ENCODE measurements at places on chromosomes 7 and 10.

DNA sequence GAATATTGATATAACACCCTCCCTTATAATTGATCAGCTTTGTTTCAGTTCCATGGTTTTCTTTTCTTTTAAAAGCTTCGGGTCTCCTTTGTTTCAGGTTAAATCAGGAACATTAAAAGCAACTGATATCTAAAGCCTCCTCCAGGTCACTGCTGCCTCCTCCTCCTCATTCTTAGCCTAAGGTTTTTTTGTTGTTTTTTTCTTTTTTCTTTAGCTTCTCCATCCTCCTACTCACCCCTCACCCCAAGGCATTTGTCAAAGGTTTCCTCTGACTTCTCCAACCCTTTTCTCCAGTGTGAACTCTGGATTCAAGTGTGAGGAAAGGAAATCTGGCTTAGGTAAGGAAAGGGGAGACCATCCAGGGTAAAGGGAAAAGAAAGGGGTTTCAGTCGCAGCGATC is 420.2 kb upstream of the NFE2L3 start:
- no peaks in the 10 kb centered on the region for H3K27me3 ChIP-seq
- H3K27ac ChIP-seq, result no peak overlapping the region
- no peak overlapping the region for H3K4me3 ChIP-seq

- H3K4me1 ChIP-seq, result no peaks in the 10 kb centered on the region
- no peaks in the 10 kb centered on the region for H3K36me3 ChIP-seq
- no peak overlapping the region for H3K27ac ChIP-seq
Observed at GRCh38 chr7:39399986-39400385, 166.2 kb upstream of the YAE1 start.

GRCh38 chr7:112180223-112180622 is 26.0 kb downstream of the DOCK4 start:
- H3K27ac ChIP-seq, result no peak overlapping the region
- H3K36me3 ChIP-seq, result no peaks in the 10 kb centered on the region
- no peaks in the 10 kb centered on the region for H3K4me1 ChIP-seq
- no peak overlapping the region for H3K4me3 ChIP-seq
- DNase-seq, result no peak

DNA sequence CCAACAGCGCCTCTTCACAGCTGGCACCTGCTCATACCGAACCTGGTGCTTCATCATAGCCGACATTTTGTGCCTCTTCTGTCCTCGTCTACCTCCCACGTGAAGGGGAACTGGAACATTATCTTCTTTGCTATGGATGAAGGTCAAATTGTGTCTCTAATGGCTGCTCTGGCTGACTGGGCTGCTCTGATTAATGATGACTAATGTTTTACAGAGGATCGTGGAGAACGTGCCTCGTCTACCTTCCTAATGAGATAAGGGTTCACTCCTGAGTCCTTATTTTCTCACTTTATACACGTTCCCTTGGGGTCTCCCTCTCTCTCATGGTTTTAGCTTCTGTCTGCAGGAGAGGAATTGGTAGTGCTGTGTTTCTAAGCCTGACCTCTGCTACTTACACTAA is 420.3 kb downstream of the PHTF2 start:
- H3K36me3 ChIP-seq, result no peaks in the 10 kb centered on the region
- no peaks in the 10 kb centered on the region for H3K4me1 ChIP-seq
- no peak for DNase-seq
- H3K27me3 ChIP-seq, result no peaks in the 10 kb centered on the region
- no peak overlapping the region for H3K4me3 ChIP-seq
- no peak overlapping the region for H3K27ac ChIP-seq

DNA sequence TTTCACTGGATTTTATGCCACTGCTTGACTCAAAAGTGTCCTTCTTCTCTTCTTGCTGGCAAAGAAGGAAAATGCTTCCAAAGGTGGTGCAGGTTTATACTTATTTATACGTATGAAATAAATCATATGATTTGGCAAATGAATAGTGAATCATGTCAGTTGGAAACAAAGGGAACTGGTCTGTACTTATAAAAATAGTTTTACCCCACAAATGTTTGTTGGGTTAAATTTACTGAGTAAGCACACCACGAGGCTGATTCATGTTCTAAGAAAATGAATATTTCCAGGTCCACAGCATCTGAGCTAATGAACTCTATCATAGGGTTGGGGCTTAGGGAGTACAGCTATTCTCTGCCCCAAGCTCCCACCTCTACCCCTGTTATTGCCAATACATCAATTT is 232.2 kb downstream of the TRIL start:
- no peaks in the 10 kb centered on the region for H3K36me3 ChIP-seq
- no peaks in the 10 kb centered on the region for H3K27me3 ChIP-seq
- H3K4me3 ChIP-seq, result no peak overlapping the region
- no peak overlapping the region for H3K27ac ChIP-seq
- no peak for DNase-seq

GRCh38 chr10:103720328-103720963 is 134.9 kb downstream of the SH3PXD2A start:
- H3K36me3 ChIP-seq, result no peaks in the 10 kb centered on the region
- peaks cover 5% of the 10 kb centered on the region for H3K4me1 ChIP-seq
- no peaks in the 10 kb centered on the region for H3K27me3 ChIP-seq
- H3K27ac ChIP-seq, result peak overlapping the region; percentile 0
- DNase-seq, result no peak
- no peak overlapping the region for H3K4me3 ChIP-seq

Data from prostate gland (tissue), 2 donors.